NCI-H187 (cell line): ENCODE measurements at places on chromosomes 2 and 18.

GRCh38 chr2:239611222-239611795, 210.5 kb upstream of the HDAC4 start:
- DNase-seq, result no peak

GRCh38 chr2:172552547-172553291, 3.2 kb upstream of the PDK1 start:
- DNase-seq, result no peak

DNA sequence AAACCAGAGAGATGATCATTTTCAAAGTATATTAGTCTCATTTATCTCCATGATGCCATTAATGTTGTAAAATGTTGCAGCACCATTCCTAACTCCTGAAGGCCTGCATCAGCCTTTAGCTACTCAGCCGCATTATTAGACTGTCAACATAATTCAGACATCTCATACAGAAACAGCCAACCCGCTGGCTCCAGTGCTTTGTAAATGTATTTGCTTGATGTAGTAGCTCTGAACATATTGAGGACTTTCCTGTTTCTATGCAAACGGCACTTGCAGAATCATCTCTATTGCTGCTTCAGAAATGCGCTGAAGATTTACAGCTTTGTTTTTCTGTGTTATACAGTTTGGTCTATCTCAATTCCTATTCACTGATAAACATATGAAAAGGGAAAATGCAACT, 372.2 kb downstream of the DSEL start:
- no peak for DNase-seq

DNA sequence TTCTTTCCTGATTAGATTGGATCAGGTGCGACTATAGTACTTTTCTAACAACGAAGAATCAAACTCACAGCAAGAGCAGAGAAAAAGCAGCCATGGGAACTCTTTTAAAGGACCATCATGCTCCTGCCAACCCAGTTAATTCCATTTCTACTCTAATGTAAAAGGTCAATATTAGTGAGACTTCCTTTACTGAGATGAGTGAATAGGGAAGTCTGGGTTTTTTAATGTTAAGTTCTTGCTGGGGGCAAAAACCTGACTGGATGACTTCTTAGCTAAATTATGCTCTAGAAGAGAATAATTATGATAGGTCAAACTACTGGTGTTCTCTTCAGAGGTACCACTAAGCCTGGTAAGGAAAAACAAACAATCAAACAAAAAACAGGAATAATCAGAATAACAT, 8.4 kb downstream of the SRBD1 start:
- DNase-seq, result no peak

DNA sequence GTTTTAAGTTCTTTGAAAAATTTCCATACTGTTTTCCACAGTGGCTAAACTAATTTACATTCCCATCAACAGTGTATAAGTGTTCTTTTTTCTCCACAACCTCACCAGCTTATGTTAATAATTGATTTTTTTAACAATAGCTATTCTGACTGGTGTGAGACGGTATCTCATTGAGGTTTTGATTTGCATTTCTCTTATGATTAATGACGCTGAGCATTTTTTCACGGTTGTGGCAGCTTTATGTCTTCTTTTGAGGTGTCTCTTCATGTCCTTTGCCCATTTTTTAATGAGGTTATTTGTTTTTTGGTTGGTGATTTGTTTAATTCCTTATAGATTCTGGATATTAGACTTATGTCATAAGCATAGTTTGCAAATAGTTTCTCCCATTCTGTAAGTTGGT, 997.9 kb downstream of the SUCLG1 start:
- no peak for DNase-seq

DNA sequence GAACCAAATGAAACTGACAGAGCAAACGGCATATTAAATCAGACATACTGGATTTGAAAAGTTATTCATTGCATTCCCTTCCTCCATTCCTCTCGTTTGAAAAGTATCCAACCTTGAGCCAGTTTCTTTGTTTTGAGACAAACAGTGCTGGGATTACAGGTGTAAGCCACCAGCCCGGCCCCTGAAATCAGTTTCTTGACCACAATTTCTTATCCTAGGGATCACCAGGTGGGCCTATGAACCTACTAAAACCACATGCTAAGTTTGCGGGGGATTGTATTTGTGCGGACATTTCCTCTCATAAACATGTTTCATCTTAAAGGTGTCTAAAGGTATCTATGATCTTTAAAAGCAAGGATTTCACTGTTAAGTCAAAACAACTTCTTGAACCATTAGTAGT, 11.6 kb downstream of the PTPN2 start:
- no peak for DNase-seq

- DNase-seq, result peak; percentile 44
These were observed 125.7 kb upstream of the EPAS1 start for GRCh38 chr2:46171411-46171953.

DNA sequence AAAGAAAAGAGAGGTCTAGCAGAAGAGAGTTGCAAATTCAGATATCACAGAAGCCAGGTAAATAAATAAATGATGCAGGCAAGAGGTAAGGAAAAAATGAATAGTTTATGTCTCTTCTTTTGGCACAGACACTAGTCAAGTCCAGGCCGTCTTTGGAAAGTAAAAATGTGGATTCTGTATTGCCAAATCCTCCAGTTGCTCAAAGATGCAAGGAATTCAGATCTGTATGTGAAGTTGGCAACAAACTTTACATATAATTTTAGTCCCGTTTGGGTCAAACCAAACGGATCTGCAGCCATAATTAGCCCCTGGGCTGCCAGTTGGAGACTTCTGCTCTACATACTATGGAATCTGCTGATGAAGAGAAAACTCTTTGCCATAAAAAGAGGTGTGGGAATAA, 200.5 kb upstream of the RND3 start:
- DNase-seq, result no peak

- DNase-seq, result no peak
These were observed 18.7 kb upstream of the REL start for GRCh38 chr2:60862642-60863041.

GRCh38 chr2:54365661-54366060, 90.5 kb upstream of the SPTBN1 start:
- DNase-seq, result no peak

DNA sequence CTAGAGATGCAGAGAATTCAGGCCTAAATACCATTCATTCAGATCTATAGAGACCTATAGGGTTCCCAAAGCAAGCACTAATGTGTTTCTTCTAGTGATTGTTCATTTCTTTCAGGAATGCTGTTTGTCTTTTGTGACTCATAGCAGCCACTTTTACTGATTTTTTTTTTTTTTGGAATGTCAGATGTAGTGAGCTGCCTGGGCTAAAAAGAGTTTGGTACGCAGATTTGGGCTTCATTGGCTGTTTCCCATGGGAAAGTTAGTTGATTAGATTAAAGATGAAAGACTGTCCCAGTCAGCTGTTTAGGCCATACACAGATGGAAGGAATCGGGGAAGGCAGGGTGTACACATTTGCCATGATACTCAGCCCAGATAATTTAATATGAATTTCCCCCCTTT, 87.6 kb downstream of the CDC42EP3 start:
- no peak for DNase-seq

- DNase-seq, result no peak
These were observed 118.0 kb downstream of the DTNA start for GRCh38 chr18:34828093-34828492.

- no peak for DNase-seq
These were observed 8.9 kb upstream of the NFE2L2 start for GRCh38 chr2:177273408-177273807.

DNA sequence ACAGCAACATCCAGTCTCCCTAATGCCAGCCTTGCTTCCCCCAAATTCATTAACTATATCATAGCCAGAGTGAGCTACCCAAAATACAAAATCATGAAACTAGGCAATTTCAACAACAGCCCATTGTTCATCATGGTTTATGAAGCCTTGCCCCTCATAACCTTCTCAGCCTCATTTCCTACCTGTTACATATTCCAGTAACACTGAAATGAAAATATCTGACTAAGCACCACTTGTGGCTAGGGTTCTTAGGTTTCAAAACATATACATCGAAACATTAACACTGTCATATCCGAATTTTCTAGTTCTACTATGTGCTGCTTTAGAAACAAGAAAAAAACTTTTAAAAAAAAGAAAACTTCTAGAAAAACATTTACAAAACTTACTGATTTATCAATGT, 59.5 kb downstream of the ATAD2B start:
- no peak for DNase-seq

DNA sequence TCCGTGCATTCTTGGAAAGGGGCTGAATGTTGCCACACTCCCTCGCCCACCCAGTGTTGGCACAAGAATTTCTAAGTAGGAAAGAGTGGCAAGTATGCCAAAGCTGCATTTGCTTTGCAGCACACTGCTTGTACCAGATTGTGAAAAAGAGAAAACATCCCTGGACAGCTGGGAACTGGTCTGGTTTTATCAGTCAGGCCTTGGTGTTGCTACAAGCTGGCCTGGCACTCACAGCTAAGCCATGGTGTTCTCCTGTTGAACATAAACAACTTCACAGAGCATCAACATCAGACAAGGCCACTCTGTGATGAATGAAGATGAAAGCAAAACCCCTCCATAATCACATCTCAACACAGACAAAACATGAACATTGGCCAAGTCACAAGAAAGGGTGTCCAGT, 4.2 kb upstream of the TRABD2A start:
- no peak for DNase-seq

- no peak for DNase-seq
These were observed 149.0 kb downstream of the LNPK start for GRCh38 chr2:175852879-175853615.

GRCh38 chr2:101440127-101440738, 34.7 kb downstream of the RFX8 start:
- DNase-seq, result no peak

DNA sequence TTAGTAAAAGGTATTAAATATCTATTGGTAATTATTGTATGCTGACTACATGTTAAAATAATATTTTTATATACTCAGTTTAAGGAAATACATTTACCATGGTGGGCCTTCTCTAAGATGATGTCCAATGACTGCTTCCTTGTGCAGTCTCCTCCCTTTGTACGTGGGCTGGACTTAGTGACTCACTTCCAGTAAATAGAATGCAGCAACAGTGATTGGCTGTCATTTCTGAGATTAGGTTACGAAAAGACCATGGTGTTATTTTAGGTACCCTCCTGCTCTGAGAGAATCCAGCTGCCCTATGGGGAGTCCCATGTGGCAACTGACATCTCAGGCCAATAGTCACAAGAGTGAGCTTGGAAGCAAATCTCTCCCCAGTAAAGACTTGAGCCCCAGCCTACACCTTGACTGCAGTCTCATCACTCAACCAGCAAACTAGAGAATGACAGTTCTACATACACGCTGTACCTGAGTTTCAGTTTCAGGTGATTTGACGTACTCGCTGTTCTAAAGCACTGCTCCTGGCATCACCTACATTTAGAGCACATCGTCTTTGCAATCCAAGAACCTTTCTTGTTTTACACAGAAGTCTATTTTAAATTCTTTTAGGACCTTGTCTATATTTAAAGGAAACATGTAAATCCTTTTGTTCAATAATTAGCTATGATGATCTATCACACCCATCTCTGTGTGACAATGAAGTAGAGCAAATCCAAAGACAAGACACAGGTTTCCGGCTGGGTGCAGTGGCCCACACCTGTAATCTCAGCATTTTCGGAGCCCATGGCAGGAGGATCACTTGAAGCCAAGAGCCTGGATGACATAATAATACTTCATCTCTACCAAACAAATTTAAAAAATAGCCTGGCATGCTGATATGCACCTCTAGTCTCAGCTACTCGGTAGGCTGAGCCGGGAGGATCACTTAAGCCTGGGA, 87.2 kb downstream of the COBLL1 start:
- DNase-seq, result no peak

DNA sequence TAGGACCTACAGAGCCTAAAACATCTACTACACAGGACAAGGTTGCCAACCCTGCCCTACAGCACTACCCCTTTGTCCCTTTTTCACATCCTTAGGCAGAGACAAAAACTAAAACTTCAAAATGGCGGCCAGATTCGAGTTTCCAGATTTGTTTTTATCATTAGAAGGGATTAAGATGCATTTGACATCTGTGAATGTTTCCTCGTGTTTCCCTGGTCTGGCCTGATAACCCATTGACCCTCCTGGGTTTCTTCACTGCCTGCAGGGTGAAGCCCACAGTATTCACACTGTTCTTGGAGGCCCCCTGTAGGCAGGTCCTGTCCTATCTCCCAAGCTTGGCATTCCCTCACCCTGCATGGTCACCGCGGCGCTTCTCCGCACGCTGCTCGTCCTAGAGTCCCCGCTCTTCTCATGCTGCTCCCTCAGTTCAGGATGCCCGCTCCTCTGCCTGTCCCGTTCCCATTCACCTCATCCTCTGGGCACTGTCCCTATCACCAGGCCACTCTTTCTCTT, 67.6 kb downstream of the TPGS2 start:
- DNase-seq, result no peak

DNA sequence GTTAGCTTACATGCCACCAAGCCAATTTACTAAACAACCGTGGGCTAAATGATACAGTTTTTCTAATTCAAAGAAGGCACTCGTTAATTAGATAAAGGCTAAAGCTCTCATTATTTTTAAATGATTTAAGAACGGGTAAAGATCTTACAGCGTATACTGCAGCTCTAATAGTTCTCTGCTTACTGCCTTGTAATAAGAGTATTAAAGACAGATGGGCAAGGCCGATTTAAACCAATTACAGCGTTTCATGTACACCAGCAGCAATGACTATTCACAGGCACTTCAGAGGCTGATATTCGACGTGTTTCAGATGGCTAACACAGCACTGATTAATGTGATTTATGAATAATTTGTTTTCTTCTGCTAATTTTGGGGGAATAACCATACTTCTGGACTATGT, 259.3 kb downstream of the ZNF407 start:
- no peak for DNase-seq

GRCh38 chr2:127649100-127649611, 3.2 kb downstream of the GPR17 start:
- no peak for DNase-seq

DNA sequence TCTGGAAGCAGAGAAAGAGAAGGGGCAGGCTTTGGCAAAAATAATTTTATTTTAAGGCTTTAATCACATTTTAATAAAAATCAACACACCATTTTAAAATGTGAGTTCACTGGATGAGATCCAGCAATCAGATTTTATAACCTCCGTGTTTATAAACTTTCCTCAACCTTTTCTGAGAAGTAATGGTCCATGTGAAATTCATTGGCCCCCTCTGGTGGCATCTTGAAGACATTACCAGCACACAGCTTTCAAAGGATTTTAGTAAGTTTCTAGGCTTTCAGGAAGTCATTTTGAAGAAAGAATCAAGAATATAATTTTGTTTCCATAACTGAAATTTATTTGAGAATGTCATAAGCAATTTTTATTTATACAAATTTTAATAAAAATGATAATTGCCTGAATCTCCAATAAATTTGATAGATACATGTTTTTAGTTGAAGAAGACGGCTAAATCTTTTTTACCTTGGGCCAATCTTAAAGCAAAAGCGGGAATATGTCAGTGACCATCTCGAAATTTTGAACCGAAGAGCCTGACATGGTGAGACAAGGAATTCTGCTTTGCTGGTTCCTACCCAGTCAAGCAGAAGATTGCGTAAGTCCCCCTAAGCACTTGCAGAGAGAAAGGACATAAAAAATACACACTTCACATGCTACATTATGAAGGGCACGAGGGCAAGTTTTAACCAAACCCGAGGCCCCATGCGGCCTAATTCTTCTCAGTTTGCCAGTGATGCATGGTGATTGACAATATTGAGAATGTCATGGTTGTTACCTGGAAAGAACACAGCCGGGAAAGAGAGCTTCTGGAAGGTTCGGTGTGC, 128.4 kb upstream of the CBLN2 start:
- DNase-seq, result no peak
